ENCODE measurements at places on chromosomes 1 and 21. TPM values are rescaled to one million over a fixed set of nuclear protein-coding genes. Genes with fewer than 3 reads are reported as not detected.

SHE gene
- 0.19 TPM for total RNA-seq

RNU1-2 gene
- 2,478 TPM for total RNA-seq

- H3K4me3 ChIP-seq: no peak overlapping the region
- no peaks in the 10 kb centered on the region for H3K36me3 ChIP-seq
- no peaks in the 10 kb centered on the region for H3K27me3 ChIP-seq
- peaks cover 13% of the 10 kb centered on the region for H3K4me1 ChIP-seq
Measured at GRCh38 chr1:162193815-162194214, 124.3 kb downstream of the NOS1AP start.

- no peaks in the 10 kb centered on the region for H3K27me3 ChIP-seq
- no peak overlapping the region for H3K4me3 ChIP-seq
- H3K36me3 ChIP-seq: no peaks in the 10 kb centered on the region
Measured at GRCh38 chr1:61520401-61520800, 204.5 kb downstream of the TM2D1 start.

DNA sequence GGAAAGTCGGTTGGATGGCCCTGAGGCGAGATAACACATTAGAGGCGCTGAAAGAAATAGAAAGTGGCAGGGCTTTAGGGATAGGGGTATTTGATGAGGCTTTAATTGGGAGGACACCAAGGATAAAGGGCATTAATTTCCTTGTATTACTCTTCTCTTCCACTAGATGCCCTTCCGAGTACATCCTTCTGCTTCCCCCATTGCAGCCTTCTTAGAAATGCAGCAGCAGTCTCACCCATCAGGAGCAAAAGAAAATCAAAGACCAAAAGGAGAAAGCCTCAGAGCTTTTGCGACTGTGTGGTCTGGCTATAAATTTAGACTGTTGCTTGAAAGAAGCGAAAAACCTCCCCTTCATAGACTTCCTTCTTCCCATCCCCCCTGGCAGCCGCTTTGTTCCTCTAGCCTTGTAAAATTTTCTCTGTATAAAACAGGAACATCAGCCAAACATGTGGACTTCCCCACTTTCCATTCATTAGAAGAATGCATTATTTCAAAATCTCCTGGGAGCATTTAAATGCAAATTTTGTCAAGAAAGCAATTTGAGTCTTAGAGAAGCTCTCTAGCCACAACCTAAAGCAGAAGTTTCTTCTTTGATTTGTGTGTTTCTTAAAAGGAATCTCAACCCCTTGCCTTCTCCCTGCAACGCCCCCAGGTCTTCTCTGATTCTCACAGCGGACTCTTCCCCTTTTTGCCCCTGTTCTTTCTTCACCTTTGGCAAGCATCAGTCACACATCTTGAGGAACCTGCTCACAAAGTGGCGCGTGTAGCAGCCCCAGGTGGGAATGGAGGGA is 76.6 kb downstream of the NDUFS5 start:
- H3K27me3 ChIP-seq: peaks cover 3% of the 10 kb centered on the region
- DNase-seq: peak; percentile 31
- H3K4me3 ChIP-seq: peak overlapping the region; percentile 87
- H3K36me3 ChIP-seq: no peaks in the 10 kb centered on the region

- no peaks in the 10 kb centered on the region for H3K36me3 ChIP-seq
- H3K27ac ChIP-seq: no peak overlapping the region
- no peak for DNase-seq
Measured at GRCh38 chr1:8284127-8284526, 33.8 kb upstream of the SLC45A1 start.

- DNase-seq: no peak
- H3K36me3 ChIP-seq: peaks cover 6% of the 10 kb centered on the region
- H3K27ac ChIP-seq: no peak overlapping the region
- H3K4me3 ChIP-seq: no peak overlapping the region
Measured at GRCh38 chr21:35428489-35428888, 379.4 kb upstream of the RUNX1 start.

DNA sequence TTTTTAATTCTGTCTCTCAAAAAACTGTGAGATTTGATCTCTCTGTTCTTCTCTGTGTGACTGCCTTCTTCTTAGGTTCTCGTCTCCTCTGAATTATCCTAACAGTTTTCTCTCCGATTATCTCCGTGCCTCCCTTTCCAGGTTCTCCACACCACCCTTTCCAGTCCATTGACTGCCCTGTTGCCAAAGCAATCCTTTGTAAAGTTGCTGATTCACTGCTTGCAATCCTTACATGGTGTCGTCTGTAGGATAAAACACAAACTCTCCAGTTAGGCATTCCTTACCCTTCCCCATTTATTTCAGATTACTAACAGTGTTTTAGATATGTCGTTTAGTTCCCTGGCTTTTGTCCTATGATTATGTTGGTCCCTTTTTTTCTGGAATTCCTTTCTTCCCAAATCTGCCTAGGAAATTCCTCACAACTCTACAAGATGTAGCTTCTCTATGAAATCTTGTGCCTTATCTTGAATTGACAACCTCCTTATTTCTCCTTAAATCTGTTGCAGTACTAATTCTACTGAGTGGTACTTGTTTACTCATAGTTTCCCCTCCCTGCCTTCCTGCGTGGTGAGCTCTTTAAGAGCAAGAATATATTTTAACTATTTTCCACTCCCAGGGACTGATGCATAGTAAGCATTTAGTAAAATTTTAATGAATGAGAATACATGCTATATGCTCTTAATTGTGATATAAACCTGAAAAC is 22.3 kb downstream of the RCOR3 start:
- no peak overlapping the region for H3K4me3 ChIP-seq
- no peak for DNase-seq
- H3K4me1 ChIP-seq: no peaks in the 10 kb centered on the region
- no peaks in the 10 kb centered on the region for H3K27me3 ChIP-seq
- H3K36me3 ChIP-seq: peaks cover 4% of the 10 kb centered on the region

DNA sequence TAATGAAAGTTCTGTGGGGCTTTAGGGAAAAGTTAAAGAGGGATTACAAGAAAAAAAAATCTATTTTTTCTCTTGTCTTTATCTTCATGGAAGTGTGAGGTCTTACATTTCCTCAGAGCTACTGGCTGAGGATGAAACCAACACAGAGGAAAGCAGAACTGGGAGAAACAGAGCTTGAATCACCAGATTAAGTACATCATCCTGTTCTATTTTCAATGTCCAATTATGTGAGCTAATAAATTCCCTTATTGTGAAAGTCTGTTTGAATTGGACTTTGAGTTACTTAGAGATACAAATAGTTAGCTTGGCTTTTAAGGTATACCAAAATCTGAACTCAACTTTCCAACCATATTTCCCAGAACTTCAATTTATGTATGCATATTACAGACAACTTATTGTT is 69.2 kb downstream of the LPGAT1 start:
- H3K4me3 ChIP-seq: no peak overlapping the region
- H3K36me3 ChIP-seq: peaks cover 20% of the 10 kb centered on the region
- no peak for DNase-seq
- H3K27me3 ChIP-seq: no peaks in the 10 kb centered on the region
- H3K27ac ChIP-seq: no peak overlapping the region

DNA sequence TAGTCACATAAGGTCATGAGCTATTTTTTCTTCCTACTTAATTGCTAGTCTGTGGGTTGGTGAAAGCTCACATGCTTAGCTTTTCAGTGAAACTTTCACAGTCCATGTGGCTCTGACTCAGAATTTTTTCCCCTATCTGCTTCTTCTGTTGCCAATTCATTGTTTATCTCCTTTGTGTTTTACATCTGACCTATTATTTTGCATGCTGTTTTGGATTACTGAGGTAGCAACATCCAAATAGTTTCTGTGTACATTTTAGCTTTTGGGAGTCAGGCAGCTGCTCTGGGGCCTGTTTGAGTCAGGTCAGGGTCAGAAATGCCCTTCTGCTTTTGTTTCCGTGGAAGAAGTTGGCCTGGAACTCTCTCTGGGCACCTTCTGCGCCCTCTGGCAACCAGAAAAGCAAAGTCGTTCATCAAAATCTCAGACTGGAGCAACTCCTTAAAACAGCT is 40.0 kb downstream of the ROR1 start:
- no peaks in the 10 kb centered on the region for H3K27me3 ChIP-seq
- peaks cover 7% of the 10 kb centered on the region for H3K36me3 ChIP-seq
- DNase-seq: no peak
- H3K4me3 ChIP-seq: no peak overlapping the region

- peaks cover 34% of the 10 kb centered on the region for H3K4me1 ChIP-seq
- H3K27ac ChIP-seq: peak overlapping the region; percentile 98
- peaks cover 13% of the 10 kb centered on the region for H3K36me3 ChIP-seq
- DNase-seq: no peak
- H3K4me3 ChIP-seq: peak overlapping the region; percentile 1
Measured at GRCh38 chr1:93576346-93576745, 105.3 kb downstream of the BCAR3 start.

DNA sequence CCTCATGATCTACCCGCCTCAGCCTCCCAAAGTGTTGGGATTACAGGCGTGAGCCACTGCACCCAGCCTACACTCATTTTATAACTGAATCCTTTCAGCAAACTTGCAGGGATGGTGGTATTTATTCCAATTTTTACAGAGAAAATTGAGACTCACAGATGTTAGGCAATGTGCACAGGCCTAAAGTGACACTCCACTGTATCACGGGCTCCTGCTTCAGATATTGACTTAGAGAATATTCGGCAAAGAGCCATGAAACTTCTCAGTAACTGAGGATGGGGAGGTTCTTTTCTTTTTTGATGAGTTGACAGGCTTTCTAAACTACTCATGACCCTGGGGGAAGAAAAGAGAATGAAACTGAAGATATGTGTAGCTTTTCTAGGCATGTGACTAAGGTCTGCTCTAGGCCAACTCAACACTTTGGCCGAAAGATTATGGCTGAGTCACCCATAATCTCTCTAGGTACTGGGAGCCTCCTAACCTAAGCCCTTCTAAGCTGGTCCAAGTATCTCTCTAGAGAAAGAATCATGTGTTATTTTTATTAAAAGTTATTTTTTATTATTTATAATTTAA is 19.9 kb upstream of the PTCH2 start:
- no peaks in the 10 kb centered on the region for H3K4me1 ChIP-seq
- DNase-seq: no peak
- no peak overlapping the region for H3K27ac ChIP-seq
- H3K36me3 ChIP-seq: peaks cover 3% of the 10 kb centered on the region
- no peak overlapping the region for H3K4me3 ChIP-seq

GRCh38 chr21:44548922-44549321 is 2.4 kb downstream of the KRTAP10-2 start:
- peaks cover 10% of the 10 kb centered on the region for H3K36me3 ChIP-seq
- H3K4me1 ChIP-seq: peaks cover 21% of the 10 kb centered on the region
- no peak for DNase-seq
- no peaks in the 10 kb centered on the region for H3K27me3 ChIP-seq
- peak overlapping the region; percentile 12 for H3K4me3 ChIP-seq

DNA sequence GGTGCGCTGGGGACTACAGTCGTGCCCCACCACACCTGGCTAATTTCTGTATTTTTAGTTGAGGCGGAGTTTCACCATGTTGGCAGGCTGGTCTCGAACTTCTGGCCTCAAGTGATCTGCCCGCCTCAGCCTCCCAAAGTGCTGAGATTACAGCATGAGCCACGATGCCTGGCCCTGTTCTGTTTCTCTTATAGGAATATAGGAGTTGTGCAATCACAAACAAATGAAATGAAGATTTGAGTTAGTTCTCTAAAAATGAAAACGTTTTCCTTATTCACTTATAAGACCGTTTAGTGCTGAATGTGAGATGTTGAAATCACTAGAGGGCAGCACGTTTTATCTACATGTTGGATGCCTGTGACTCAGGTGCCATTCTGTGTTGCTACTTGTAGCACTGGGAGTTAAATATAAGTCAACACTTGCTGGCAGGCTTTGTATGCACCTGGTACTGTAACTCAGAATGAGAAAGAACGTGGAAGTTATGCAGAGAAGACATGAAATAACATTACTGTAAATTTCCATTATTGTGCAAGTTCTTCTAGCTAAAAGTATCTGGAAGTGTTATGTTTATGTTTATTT is 45.8 kb downstream of the MIGA1 start:
- H3K4me1 ChIP-seq: no peaks in the 10 kb centered on the region
- no peak for DNase-seq
- peaks cover 3% of the 10 kb centered on the region for H3K36me3 ChIP-seq

SEC16B gene
- 2.1 TPM for total RNA-seq

DNA sequence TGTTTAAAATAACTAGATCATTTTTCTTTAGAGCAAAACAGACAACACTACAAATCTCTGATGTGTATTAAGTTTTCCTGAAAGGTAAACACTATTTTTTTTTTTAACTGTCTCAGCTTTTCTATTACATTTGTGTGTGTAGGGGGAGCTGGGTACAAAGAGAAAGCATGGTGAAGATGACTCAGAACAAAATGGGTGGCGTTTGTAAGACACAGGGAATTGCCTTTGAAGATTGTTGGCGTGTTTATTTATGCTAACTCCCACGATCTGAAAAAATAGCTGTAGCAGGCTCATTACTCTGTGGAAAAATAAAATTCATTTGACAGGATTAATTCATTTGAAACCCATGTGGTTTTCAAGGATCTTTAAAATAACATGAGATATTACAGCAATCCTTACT is 285.1 kb downstream of the RYR2 start:
- DNase-seq: no peak
- H3K4me3 ChIP-seq: no peak overlapping the region
- H3K36me3 ChIP-seq: no peaks in the 10 kb centered on the region
- H3K4me1 ChIP-seq: no peaks in the 10 kb centered on the region
- no peak overlapping the region for H3K27ac ChIP-seq

- DNase-seq: no peak
- no peak overlapping the region for H3K27ac ChIP-seq
- peaks cover 2% of the 10 kb centered on the region for H3K27me3 ChIP-seq
- H3K4me3 ChIP-seq: no peak overlapping the region
- no peaks in the 10 kb centered on the region for H3K4me1 ChIP-seq
Measured at GRCh38 chr1:239268007-239268406, 118.4 kb upstream of the CHRM3 start.

RAB4A gene
- 69.0 TPM for total RNA-seq

SPATA6 gene
- total RNA-seq: 24.5 TPM

- H3K4me3 ChIP-seq: no peak overlapping the region
- no peak for DNase-seq
- H3K27me3 ChIP-seq: peaks cover 11% of the 10 kb centered on the region
Measured at GRCh38 chr21:42093991-42094421, 22.9 kb downstream of the UMODL1 start.

DNA sequence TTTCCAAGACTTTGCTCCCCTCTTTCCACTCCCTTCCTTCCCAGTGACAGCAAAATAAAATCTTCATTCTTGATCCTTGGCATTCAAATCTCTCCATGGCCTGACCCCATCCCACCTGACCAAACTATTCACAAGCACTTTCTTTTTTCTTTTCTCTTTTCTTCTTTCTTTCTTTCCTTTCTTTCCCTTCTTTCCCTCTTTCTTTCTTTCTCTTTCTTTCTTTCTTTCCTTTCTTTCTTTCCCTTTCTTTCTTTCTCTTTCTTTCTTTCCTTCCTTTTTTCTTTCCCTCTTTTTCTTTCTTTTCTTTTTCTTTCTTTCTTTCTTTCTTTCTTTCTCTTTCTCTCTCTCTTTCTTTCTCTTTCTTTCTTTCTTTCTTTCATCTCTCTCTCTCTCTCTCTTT is 207.1 kb downstream of the ADGRL2 start:
- peaks cover 10% of the 10 kb centered on the region for H3K4me1 ChIP-seq
- H3K36me3 ChIP-seq: no peaks in the 10 kb centered on the region
- H3K4me3 ChIP-seq: no peak overlapping the region
- no peaks in the 10 kb centered on the region for H3K27me3 ChIP-seq
- no peak overlapping the region for H3K27ac ChIP-seq
- DNase-seq: no peak

DNA sequence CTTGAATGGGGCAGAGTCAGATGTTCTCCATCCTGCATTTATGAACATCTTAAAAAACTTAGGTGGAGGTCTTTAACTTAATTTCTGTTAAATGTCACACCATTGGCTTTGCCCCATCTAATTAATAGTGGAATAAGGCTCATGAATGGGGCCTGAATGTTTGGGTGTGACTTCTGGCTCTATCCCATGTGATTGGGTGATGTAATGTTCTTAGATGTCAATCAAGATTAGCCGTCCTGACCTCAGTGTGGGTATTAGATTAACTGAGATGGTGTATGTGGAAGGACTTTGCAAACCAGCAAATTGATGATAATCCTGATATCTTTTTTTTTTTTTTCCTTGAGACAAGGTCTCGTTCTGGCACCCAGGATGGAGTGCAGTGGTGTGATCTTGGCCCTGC is 38.1 kb downstream of the C1orf21 start:
- no peak for DNase-seq
- H3K4me3 ChIP-seq: no peak overlapping the region
- no peak overlapping the region for H3K27ac ChIP-seq
